ENCODE measurements at places on chromosomes 7 and 10.

DNA sequence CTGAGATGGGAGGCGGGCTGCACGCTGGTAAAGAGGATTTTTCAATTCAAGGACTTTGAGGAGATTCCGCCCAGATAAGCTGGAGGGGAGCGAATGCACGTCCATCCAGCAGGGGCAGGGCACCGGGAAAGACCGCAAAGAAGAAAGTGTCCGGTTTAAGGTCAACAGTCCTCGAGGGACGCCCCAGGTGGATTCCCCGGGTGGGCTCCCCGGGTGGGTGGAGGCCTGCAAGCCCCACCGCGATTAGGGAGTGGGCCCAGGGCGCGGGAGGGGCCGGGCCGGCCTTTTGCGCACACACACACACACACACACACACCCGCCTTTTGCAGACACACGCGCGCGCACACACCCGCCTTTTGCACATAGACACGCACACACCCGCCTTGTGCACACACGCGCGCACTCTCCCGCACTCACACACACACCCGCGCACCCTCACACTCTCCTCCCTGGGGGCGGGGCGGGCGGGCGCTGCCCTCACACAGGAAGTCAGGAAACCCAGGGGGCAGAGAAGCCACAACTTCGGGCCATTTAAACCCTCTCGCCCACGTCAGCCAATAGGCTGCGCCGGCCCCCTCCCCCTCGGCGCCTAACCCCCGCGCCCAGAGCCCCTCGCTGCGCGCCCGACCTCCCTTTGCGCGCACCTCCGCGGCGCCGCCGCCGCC is 615 bp downstream of the ARHGAP12 start:
- no peak for DNase-seq

DNA sequence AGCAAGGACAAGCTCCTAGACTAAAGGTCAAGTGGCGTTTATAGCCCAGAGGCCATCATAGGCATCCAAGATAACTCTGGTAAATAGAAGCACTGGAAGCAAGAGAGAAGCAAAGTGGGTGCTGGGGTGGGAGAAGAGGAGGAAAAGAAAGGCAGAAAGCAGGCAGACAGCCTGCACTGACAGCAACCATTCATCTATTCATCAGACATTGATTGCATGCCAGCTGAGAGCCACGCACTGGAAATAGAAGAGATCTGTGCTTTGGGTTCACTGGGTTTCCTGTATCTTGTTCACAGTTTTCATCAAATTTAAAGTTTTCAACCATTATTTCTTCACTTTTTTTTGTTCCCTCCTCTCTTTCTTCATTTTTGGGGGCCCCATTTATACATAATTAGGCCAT is 4.7 kb upstream of the SLIT1 start:
- DNase-seq, result no peak

DNA sequence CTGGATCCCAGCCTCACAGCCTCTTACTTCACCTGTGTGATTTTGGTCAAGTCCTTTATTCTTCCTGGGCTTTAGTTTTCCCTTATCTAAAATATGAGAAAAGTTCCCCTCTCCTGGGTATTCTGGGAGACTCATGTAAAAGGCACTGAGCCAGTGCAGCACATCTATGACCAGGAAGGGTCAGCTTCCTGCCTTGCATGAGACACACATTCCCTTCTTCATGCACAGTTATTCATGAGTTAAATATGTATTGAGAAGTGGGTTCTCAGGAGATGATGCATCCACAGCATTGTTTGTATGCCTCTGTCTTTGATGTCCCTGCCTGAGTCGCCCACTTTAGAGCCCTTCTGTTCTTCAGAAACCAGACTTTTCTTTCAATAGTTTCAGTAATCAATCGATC is 33.3 kb downstream of the EGFR start:
- no peak for DNase-seq

GRCh38 chr10:127210936-127211466 is 14.6 kb upstream of the INSYN2A start:
- no peak for DNase-seq

GRCh38 chr10:96025566-96025965 is 17.8 kb upstream of the CCNJ start:
- DNase-seq, result no peak

DNA sequence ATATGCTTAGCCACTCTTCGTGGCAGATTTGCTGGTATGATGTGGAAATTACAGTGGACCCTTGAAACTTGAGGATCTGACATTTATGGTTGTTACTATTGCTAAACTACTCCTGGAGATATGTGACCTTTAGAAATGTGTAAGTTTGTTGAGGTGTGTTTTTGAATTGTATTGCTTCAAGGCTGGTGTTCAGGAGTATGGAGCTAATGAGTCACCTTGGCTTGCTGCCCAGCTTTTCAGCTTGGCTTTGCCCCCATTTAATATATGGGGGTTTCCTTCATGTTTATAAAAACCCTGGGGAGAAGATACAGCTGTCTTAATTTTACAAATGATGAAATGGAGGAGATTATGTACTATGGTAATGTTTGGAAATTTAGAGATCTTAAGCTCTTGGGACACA is 11.6 kb downstream of the HBP1 start:
- DNase-seq, result no peak

DNA sequence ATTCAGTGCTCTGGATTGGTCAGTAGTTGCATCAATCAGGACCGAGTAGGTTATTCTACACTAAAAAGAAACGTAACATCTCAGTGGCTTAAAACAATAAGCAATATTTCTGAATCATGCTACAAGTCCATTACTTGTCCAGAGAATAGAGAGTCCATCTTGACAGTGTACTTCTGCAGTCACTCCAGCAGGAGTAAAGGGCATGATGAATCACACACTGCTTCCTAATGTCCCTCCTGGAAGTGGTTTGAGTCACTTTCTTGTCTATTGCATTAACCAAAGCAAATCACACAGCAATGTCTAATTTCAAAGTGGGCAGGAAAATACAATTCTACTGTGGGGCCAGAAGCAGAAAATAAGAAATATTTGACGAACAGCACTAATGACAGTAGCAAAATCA is 124.8 kb downstream of the TSPAN12 start:
- no peak for DNase-seq

DNA sequence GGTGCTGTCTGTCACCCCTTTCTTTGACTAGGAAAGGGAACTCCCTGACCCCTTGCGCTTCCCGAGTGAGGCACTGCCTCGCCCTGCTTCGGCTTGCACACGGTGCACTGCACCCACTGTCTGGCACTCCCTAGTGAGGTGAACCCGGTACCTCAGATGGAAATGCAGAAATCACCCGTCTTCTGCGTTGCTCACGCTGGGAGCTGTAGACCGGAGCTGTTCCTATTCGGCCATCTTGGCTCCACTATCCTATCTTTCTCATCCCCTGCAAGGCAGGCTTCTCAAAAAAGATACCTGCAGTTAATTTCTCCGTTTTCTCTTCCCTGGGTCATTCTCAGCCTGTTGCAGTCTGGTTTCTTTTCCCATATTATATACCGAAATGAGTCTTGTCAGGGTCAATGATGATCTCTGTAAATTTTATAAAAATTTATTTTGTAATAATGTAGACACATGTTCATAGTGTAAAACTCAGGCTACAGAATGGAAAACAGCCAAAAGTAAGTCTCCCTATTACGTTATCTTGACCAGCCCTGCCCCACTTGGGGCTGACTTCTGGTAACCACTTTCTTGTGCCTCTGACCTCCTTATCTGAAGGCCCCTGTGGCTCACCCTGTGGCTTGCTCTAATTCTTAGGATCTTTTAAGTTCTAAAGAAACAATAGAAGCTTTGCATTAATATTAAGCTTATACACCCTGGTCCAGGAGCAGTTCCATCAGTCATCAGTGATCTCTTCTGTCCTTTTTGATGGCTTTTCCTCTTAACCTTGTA is 20.7 kb downstream of the BLVRA start:
- DNase-seq, result no peak

GRCh38 chr7:17463511-17464085 is 165.1 kb downstream of the AHR start:
- no peak for DNase-seq

DNA sequence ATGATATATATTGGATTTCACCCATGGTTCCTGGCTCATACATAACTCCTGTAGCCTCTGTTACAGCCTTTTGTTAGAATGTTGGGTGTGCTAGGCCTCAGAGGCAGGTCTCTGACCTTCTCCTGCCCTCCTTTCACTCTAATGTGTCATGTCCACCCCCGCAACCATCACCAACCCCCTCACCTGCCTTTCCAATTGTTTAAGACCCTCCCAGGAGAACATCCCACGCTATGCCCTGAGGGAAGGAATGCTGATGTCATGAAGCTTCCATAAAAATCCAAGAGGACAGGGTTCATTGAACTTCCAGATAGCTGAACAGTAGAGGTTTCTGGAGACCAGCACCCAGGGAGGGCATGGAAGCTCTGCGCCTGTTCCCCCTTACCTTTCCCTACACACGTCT is 30.8 kb upstream of the C10orf67 start:
- no peak for DNase-seq

Data from D721Med (cell line).